Cardiac muscle cell (in vitro differentiated cells and primary cell): ENCODE measurements at places on chromosomes 12 and 14. TPM values are rescaled to one million over a fixed set of nuclear protein-coding genes. Genes with fewer than 3 reads are reported as not detected.

Gene LAG3
- total RNA-seq, result 0.15 TPM in 1 of 2 replicates, not detected in the other

Gene TRIM9
- 2.3 and 2.9 TPM in 2 replicates for total RNA-seq

Gene ARMH4
- 28.5 and 64.6 TPM in 2 replicates for total RNA-seq

Gene SRGAP1
- 2.0 and 2.7 TPM in 2 replicates for total RNA-seq
